Esophagus squamous epithelium (tissue), 5 donors: ENCODE measurements at places on chromosomes 3 and 15. TPM values are rescaled to one million over a fixed set of nuclear protein-coding genes. Genes with fewer than 3 reads are reported as not detected.

Gene CLDN16
- total RNA-seq: 0.38 TPM

Gene ATG7
- 67.7 TPM for total RNA-seq

Gene COL6A5
- total RNA-seq: 0.15 TPM

Gene DISP2
- not detected for total RNA-seq

Gene SUCNR1
- 0.38 TPM for total RNA-seq

Gene CLDN18
- not detected for total RNA-seq

Gene XYLB
- 2.5 TPM for total RNA-seq

Gene SI
- not detected for total RNA-seq
